ENCODE measurements at places on chromosomes 5 and 9.

GRCh38 chr5:91293131-91293530, 90.0 kb downstream of the ARRDC3 start:
- no peak for DNase-seq

DNA sequence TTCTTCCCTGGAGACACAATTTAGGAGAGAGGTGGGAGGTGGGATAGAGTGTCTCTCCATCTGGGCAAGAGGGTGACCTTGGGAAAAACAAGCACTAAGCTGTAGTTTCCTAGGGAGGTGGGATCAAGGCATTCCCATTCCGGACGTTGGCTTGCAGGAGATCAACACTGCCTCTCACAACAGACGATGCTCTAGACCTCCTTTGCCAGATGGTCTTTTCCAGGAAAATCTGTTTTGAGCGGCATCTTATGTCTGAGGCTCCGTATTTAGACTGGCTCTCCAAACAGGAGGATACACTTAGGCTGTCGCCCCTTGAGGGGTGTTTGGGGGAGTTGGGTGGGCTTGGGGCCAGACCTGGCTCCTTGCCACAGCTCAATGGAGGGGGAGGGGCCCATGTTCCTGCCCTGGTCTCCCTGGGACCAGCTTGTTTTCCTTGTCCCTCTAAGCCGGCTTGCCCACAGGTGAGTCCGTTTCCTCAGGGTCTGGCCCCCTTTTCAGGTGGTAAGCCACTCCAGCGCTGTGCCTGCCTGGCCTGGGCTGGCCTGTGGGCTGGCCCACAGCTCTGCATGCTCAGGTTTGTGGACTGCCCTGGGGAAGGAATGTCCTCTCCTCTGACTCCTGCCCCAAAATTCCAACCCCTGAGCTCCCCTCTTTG, 2.4 kb downstream of the PSD2 start:
- DNase-seq = no peak

- DNase-seq = no peak
These were observed 598.3 kb upstream of the FAM174A start for GRCh38 chr5:99936911-99937310.

- DNase-seq = no peak
These were observed 242.5 kb upstream of the RIOK2 start for GRCh38 chr5:97425511-97425910.

- DNase-seq = no peak
These were observed 3.4 kb downstream of the SLC6A19 start for GRCh38 chr5:1204693-1205242.

DNA sequence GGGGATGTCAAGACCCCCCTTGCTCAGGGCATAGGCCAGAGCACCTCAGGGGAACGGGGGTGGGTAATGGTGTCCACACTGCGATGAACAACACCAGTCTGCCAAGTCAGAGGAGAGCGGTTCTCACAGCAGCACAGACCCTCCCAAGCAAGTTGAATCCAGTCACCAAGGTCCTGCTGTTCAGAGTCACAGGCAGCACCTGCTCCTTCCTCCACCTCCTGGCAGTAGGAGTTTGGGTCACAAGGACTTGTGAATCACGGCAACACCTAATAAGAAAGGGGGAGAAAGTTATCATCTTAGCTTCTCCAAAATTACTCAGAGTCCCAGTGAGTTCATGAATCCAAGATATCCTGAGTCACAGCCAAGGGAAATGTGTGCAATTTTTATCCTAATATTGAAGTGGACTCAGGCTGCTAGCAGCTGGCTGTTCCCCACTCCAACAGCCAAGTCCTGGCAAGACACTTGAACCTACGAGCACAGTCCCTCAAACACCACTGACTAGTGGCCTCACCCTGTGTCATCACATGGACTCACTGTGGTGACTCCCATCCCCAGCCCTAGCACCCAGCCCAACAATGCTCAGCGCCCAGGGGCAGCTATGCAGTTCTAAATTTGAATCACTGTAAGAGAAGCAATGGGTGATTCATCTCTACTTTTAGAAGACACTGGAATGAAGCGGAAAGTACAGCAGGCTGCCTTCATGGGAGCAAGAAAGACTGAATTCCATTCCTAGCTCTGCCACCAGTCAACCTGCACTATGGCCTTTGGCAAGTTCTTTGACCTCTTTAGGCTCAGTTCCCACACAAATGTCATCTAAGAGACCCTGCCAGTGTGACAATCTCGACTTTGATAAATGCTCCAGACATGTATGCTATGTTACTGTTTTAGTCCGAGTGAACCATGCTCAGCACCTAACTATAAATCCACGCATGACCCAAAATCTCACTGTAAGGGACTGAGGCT, 113.7 kb downstream of the KLHL3 start:
- no peak for DNase-seq

GRCh38 chr5:95697781-95698681, 15.2 kb upstream of the SPATA9 start:
- no peak for DNase-seq

DNA sequence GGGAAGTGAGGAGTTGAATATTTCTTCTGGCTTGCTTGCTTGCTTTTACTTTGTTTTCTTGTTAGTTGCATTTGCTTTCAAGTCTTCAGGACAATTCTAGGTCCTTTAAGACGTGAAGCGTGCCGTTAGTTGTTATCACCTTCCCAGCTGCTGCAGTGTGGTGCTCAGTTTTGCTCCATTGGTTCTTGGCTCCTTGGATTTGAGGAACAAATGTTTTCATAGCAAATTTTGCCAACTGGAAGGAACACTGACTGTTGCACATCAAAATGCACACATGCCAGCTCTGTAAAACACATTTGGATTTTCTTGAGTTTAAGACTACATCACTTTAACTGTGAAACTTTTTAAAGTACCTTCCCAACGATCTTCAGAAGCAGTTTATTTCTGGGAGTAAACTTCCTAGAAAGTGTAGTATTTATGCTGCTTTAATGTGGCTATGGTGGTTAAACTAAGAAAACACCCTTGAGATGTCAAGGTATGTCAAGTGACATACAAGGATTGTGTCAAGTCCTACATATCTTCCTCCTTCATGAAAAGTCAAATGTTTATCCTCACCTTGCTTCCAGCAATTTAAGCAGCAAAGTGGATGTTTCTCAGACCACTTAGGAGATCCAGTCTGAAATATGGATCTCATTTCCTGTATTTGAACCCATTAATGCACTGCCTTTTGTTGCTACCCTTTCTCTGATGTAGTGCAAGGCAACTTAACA, 24.9 kb downstream of the MOCS2 start:
- no peak for DNase-seq
